ENCODE measurements at places on chromosomes 2 and 18.
A peak's percentile ranks its signal among the peaks of the same experiment; 100 is the strongest.

DNA sequence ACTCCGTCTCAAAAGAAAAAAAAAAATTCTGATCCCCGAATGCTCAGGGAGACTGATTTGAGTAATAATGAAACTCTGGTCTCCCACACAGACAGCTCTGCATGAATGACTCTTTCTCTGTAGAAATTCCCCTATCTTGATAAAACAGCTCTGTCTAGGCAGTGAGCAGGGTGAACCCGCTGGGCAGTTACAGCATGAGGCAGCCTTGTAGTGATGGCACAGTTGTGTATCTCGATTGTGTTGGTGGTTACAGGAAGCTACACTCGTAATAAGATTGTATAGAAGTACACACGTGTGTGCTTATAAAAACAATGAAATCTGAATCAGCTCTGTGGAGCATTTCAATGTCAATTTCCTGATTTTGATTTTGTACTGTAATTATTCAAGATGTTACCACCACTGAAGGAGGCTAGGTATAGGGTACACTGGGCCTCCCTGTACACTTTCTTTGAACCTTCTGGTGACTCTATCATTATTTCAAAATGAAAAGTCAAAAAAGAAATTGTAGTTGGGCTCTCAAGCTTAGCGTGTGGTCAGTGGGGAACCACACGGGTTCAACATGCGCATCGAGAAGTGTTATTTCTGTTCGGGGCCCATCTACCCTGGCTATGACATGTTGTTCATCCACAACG lies 34.9 kb upstream of the ATP8B1 start:
- peak; percentile 15 for DNase-seq

DNA sequence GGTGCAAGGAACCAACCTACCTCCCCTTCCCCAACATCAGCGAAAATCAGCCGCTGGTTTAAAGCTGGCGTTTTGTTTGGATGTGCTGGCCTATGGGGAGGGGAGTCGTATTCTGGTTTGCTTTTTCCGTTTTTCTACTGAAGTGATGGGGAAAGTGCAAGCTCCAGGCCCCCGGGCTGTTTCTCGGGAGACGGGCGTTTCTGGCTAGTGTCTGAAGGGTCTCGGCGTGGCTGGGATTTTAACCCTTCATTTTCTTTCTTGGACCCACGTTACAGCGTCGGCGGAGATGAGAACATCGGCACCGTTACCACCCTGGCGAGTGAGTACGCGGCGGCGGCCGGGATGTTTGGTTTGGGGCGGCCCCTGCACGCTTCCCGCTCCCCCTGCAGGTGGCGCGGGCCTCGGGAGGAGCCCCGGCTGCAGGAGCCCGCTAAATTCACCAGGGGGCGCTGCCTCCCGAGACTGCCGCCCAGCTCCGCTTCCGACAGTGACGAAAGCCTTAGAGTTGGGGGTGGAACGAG lies 70.7 kb downstream of the PLB1 start:
- peak; percentile 81 for DNase-seq

DNA sequence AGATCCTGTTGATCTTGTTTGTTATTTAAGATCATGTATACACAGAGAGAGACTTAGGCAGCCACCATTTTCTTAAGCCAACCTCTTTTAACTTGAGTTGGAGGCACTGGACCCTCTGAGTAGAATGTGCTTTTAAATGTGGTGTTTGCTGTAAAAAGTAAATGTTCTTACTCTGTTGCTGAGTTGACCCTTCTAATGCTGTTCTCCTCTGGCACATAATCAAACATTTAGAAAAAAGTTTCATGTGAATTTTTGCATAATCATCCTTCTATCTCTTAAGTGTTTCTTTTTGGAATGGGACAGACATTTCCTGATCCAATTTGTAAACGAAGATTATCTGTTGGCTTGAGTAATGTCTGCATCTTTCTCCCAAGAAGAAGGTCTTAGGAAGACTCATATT lies 255.1 kb upstream of the ETAA1 start:
- DNase-seq, result no peak

DNA sequence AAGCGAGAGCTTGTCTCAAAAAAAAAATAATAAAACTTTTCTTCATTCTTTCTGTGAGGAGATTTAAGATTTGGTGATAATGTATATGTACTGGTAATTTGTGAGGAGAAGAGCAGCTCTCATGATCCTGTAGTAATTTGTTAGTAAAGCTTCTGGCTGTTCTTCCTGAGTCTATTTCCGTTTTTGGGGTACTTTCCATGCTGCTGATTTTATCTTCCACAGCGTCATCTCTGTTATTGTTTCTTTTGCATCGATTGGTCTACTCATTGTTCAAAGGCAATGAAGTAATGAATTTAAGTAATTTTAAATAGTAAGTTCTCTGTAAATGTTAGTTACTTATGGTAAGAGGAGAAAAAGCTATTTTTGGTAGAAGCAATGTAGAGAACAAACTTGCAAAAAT lies 12.0 kb downstream of the NDUFAF7 start:
- DNase-seq, result no peak

- DNase-seq, result no peak
These were observed 1.5 kb downstream of the IKZF2 start for GRCh38 chr2:213149949-213150314.

GRCh38 chr2:54613386-54613785 lies 110.1 kb upstream of the EML6 start:
- DNase-seq, result no peak

- no peak for DNase-seq
These were observed 67.1 kb downstream of the CYP26B1 start for GRCh38 chr2:72080286-72081145.

GRCh38 chr2:9247177-9247576 lies 40.6 kb downstream of the ASAP2 start:
- no peak for DNase-seq

GRCh38 chr2:133673305-133673905 lies 105.1 kb upstream of the NCKAP5 start:
- no peak for DNase-seq

DNA sequence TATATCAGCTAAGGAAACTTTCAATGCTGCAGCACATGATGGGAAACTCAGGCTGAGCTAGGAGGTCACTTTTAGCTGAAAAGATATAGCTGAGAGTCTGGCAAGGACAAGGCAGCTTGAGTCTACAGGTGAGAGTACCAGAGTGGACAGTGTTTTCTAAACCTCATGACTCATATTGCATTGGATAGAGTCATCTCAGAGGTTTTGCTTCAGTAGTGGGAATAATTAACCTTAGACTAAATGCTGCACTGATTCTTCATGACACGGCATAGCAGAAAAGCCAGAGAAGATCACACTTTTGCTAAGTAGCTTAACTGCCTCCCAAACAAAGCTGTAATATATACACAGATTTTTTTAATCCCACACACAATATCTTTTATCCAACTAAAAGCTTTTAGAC lies 865.0 kb upstream of the CDH2 start:
- DNase-seq, result no peak

DNA sequence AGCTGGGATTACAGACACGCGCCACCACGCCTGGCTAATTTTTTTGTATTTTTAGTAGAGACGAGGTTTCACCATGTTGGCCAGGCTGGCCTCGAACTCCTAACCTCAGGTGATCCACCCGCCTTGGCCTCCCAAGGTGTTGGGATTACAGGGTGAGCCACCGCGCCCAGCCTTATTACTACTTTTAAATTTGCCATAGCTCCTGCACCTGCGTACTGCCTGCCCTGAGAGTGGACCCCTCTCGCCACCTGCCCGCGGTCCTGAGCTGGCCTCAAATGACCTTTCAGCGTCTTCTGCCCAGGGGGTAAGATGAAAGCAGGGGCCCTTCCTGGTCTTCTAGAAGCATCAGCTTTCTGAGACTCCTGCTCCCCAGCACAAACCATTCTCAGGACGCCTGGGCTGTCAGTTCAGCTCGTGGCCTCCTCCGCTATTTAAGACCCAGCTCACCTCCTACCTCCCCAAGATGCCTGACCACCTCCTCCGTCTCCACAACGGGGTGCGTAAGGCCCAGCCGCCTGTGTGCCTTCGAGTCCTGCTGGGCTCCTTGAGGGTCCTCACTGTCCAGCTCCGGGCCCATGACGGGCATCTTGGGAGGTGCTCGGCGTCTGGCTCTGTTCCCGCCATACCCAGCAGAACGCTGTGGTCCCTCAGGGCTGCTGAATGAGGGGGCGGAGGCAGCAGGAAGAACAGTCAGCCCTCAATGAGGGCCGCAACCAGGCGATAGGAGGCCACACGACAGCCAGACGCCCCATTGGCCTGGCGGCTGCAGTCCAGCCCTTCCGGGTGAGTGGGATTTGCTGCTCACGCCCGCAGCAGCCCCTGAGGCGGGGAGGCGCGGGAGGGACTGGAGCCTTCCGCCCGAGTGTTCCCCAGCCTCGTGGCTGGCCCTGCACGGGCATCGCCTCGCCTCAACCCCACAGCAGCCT lies 266.6 kb downstream of the TFCP2L1 start:
- no peak for DNase-seq

- DNase-seq, result no peak
These were observed 4.3 kb downstream of the DSG4 start for GRCh38 chr18:31380912-31381311.

- DNase-seq, result no peak
These were observed 30.8 kb upstream of the ONECUT2 start for GRCh38 chr18:57404345-57404744.

GRCh38 chr2:134244587-134244986 lies 9.3 kb upstream of the MGAT5 start:
- DNase-seq, result no peak

- DNase-seq, result no peak
These were observed 221.4 kb downstream of the NDUFA10 start for GRCh38 chr2:239803766-239804115.

GRCh38 chr2:31075431-31075830 lies 62.8 kb downstream of the GALNT14 start:
- DNase-seq, result no peak

DNA sequence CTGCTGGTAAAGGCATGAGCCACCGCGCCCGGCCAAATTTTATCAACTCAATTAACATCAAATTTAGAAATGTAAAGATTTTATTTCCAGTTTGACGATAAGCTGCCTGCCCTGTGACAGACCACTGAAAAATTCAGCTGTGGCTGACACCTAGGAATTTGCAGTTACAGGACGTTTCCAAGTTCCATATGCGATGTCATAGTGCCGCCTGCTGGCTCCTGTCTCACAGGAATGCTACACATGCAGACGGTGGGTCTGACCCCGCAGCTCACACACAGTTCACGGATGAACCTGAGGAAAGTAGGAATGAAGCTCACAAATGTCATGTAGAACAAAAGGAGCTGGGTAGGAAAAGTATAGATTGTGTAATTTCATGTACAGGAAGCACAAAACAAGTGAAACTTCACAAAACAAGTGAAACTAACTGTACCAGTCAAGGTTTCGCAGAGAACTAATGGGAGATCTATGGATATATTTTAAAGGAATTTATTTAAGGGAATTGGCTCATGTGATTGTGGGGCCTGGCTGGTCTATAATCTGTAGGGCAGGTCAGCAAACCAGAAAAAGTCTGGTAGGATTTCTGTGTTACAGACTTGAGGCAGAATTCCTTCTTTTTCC lies 13.2 kb upstream of the SEH1L start:
- DNase-seq, result peak; percentile 62

GRCh38 chr2:237878321-237879057 lies 19.1 kb downstream of the RAMP1 start:
- no peak for DNase-seq

DNA sequence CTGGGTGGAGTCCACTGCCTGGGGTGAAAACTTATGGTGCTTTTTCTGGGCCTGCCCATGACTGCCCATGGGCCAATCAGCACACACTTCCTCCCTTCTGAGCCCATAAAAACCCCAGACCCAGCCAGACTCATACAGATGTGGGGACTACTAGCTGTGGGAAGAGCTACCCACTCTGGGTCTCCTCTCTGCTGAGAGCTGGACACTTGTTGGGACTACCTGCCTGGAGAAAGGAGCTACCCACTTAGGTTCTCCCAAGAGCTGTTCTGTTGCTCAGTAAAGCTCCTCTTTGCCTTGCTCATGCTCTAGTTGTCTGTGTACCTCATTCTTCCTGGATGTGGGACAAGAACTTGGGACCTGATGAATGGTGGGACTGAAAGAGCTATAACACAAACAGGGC lies 119.6 kb upstream of the SLC38A11 start:
- DNase-seq, result no peak

DNA sequence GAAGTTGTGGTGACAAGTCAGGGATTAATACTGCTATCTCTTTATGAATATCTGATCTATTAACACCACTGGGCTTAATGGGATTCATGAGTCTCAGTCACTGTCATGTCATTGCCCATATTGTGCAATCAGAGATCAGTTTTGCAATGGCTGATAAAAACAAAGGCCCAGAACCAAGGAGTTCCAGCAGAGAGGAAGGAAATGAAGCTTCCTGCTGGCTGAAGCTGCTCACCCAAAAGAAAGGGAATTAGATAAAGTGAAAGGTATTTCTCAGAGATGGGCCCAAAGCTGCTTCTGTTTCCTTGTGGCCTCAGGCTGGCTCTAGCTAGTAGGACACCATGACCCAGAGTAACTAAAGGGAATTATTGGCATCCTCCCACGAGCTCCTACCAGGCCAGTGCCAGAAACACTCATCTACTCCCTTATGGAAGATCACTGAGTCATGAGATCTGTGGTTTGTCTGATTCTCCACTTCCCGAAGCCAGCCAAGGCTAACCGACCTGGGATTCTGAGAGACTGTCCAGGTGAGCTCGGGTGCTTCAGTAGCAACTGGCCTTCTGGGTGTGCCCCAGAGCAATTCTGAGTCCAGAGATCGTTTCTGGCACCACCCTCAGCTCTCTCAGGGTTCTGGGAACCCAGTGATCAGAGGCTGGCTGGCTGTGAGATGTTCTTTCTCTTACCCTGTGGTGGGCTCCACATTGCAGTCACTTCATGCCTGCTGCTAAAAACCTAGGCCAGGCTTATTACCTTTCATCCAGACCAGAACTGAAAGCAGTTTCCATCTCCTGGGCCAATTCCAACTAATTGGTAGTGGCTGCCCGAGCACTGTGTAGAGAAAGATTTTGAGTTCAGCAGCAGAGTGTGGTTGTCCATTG lies 129.5 kb upstream of the PELI1 start:
- no peak for DNase-seq

Data from stimulated activated CD4-positive, alpha-beta T cell treated with anti-CD3 and anti-CD28 coated beads, TNF-alpha, amount 100 ng/mL, for 4 hours (primary cell).